ENCODE measurements at places on chromosomes 5 and 9.

DNA sequence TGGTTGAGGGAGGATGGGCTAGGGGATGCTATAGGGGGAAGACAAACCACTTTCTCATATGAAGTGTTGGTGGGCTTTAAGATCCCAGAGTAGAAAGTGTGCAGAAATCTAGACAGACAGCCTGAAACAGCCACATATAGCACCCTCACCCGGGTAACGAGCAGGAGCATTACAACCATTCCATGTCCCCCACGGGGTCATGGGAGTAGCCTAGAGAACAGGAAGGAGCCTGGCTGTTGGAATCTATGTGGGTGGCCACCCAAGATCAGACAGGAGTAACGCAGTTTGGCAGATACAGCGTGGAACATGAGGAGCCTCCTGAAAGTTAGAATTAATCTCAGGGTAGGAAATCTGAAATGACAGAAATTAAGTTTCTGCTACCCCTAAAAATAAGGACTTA lies 146.1 kb upstream of the RAI14 start:
- DNase-seq: no peak

- DNase-seq: no peak
These were observed 36.1 kb upstream of the SSBP2 start for GRCh38 chr5:81786991-81787390.

DNA sequence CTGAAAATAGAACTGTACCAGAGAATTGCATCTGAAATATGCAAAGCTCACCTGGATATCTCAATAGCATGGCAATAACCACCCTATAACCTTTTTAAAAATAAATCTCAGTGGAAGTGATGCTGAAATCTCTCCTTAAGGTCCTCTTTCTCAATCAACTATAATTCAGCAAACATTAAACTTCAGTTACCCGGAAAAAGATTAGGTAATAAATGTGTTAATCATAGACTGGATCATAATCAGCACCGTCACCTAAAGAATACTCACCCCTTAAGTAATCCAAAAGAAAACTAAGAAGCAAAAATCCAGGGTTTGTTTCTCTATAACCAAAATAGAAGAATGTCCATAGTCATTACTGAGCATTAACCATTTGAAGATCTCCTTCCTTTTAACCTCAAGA lies 44.3 kb upstream of the DENND4C start:
- DNase-seq: no peak

DNA sequence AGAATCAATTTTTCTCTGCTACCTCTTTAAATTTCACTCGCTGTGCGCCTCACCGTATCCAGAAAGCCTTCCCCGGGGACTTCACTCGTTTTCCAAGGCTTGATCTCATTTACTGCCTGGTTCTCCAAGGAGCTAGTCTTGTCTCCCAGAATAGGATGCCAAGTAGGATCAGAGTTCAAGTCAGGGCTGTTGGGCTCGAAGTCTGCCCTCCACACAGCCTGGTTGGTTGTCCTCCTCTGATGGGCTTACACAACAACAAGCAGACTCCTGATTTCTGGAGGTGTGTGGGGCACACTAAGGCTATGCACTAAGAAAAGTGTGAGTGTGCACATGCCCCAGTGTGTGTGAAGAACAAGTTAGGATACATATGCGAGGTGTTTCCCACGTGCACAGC lies 14.0 kb upstream of the TNIP1 start:
- DNase-seq: no peak

DNA sequence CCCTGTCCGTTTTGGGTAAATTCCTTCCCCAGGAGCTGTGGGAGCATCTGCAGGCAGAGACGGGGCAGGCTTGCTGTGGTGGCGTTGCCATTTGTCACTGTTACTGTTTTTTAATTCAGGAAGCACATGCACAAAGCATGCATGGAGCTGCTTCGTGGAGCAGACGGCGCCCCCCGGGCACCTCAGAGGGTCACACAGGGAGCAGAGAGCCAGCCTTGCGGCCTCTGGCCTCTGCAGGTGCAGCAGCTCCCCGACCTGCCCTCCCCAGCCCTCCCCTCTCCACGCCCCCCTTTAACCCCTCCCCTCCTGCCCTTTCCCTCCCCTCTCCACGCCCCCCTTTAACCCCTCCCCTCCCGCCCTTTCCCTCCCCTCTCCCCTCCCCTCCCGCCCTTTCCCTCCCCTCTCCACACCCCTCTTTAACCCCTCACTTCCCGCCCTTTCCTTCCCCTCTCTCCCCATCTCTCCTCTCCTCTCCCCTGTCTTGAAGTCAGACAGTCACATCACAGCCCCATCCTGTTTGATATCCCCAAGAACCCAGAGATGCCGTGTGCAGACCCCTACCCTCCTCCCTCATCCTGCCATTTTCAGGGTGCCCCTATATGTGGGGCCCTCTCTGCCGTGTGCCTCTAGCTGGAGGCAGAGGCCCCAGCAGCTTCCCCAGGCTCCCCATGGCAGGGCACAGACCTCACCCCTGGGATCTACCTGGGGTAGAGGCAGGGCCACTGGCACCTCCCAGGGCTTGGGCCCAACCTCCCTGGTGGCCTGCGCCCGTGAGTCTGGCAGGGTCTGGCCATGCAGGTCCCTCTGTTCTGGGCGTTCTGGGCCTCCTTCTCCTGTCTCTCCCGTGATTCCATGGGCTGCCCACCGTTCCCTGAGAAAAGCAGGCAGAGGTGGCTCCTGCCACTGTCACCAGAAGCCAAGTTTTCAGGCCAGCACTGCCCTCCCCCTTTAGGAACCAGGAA lies 29.6 kb upstream of the UBAC1 start:
- DNase-seq: peak; percentile 44

GRCh38 chr9:93082841-93083411 lies 13.1 kb upstream of the CARD19 start:
- DNase-seq: no peak

DNA sequence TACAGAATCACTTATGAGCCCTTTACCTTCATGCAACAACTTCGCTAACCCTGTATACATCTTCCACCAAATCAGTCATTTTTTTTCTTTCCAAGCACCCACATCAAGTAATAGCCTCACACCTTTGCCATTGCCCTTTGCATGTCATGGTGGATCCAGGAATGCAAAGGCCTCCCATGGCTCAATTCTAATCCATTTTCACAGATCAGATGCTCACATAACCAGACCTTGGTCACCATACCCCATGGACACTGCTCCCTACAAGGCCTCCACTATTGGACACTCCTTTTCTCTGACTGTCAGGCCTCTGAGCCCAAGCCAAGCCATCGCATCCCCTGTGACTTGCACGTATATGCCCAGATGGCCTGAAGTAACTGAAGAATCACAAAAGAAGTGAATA lies 179.5 kb downstream of the RASEF start:
- DNase-seq: no peak

DNA sequence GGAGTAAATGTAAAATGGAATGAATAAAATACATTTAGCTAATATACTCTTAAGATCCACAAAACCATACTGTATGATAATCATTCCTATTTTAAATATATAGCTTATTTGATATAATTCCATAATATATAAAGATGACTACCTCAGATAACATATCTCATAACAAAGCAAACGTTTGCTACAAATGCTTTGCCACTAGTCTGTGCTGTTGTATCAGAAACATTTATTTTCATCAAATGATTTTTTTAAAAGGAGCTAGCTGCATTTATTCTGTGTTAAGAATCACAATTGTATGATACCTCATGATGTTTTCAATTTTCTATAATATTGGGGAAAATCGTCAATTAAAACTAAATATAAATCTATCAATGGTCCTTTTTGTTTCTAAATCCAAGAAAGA lies 567.2 kb downstream of the PTPRD start:
- DNase-seq: no peak

DNA sequence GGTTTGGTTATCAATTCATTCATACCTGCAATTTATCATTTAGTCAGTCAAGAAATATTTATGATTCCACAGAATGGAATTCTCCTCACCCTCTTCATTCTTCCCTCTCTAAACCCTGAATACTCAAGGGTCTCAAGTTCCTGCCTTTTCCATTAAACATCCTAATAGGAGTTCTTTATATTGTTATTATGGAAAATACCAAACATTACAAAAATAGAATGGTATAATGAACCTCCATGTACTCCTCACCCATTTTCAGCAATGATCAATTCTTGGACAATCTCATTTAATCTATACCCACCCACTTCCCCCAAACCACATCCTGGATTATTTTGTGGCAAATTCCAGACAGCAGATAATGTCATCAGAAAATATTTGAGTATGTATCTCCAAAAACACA lies 74.5 kb downstream of the ADAMTS12 start:
- no peak for DNase-seq

- DNase-seq: no peak
These were observed 112.8 kb downstream of the MVB12B start for GRCh38 chr9:126439402-126439765.

GRCh38 chr9:97853056-97853843 lies at the start of gene FOXE1:
FOXE1 (plus strand) TSS chr9:97853226; CDS start chr9:97853915, 689 bp downstream.
- no peak for DNase-seq

DNA sequence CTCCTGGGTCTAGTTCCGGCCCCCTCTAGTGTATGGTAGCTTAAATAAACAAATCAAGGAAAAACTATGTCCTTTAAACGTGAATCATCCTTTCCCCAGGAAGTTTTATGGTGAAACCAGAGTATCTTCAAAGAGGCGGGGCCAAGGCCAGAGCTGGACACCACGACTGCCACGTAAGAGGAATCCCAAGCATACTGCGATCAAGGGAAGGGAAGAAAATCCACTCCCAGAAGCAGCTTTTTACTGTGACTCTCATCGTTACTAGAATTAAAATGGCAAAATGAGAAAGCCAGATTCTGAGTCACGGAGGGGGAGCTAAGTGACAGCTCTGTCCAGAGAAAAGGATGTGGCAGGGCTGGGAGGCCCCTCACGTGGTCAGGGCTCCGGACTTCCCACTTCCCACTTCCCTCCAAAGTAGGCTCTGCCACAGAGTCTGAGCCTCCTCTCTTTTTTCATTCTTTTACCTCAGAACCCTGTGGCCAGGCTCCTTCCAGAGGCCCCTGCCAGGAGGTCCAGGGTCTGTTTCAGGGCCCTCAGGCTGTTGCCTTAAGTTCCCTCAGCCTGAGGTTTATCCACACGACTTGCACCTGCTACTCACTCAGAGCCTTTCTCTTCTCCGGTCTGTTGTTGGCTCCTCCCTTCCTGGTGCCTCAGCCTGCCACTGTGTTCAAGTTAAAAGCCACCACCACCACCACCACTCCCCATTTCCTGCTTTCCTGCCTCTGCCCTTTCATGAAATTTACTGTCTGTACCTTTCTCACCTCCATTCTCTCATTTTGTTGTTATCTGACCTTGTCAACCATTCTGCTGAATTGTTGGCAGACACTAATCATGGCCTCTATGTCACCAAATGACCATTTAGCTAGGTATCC lies 1.4 kb upstream of the GLRX start:
- peak; percentile 40 for DNase-seq

DNA sequence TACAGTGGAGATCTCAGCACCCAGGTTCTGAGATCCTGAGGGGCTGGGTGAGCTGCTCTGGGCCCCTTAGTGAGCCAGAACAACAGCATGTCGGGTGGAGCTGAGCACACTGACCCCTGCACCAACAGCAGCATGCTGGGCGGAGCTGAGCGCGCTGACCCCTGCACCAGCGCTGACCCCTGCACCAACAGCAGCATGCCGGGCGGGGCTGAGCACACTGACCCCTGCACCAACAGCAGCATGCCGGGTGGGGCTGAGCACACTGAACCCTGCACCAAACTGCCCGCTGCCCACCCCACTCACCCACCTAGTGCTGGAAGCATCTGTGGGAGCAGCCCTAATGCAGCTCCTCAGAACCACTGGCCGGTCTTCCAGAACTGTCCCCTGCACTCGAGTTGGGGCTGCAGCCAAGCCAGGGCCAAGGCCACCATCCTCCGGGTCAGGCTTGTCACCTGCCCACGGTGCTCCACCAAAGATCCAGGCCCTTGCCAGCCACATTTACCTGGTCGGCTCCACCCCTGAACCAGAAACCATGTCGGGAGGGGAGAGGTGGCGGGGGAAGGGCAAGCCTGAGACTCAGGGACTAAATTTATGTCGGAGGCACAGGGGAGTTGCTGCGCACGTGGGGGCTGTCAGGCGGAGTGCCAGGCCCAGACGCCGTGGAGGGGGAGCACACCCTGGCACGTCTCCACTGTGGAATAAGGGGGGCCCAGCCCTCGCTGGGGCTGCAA lies 80.3 kb downstream of the ADAMTS2 start:
- no peak for DNase-seq

GRCh38 chr5:77256406-77256805 lies 45.9 kb downstream of the PDE8B start:
- no peak for DNase-seq

Measured in activated T-cell treated with anti-CD3 and anti-CD28 coated beads for 1 hour (primary cell).